Foreskin keratinocyte (primary cell): ENCODE measurements at places on chromosomes 3 and 15. TPM values are rescaled to one million over a fixed set of nuclear protein-coding genes. Genes with fewer than 3 reads are reported as not detected.

The CLDN18 gene
- not detected in 2 replicates for total RNA-seq

The APOD gene
- total RNA-seq, result not detected in 2 replicates

The DOCK3 gene
- total RNA-seq, result 0.03 and 0.04 TPM in 2 replicates

The FANCD2OS gene
- not detected in 2 replicates for total RNA-seq

The SERPINI2 gene
- total RNA-seq, result not detected in 2 replicates

The FES gene
- 1.5 and 1.8 TPM in 2 replicates for total RNA-seq

The KLHL40 gene
- not detected in 2 replicates for total RNA-seq

The CCDC13 gene
- total RNA-seq, result 0.32 TPM in 1 of 2 replicates, not detected in the other

The IFT80 gene
- 18.6 and 23.4 TPM in 2 replicates for total RNA-seq

The ZIC4 gene
- not detected in 2 replicates for total RNA-seq

The TMCO5A gene
- total RNA-seq, result not detected in 2 replicates

The CA12 gene
- 21.6 and 32.3 TPM in 2 replicates for total RNA-seq

GRCh38 chr15:36959746-36960145, 140.6 kb downstream of the MEIS2 start:
- DNase-seq, result peak; percentile 64

DNA sequence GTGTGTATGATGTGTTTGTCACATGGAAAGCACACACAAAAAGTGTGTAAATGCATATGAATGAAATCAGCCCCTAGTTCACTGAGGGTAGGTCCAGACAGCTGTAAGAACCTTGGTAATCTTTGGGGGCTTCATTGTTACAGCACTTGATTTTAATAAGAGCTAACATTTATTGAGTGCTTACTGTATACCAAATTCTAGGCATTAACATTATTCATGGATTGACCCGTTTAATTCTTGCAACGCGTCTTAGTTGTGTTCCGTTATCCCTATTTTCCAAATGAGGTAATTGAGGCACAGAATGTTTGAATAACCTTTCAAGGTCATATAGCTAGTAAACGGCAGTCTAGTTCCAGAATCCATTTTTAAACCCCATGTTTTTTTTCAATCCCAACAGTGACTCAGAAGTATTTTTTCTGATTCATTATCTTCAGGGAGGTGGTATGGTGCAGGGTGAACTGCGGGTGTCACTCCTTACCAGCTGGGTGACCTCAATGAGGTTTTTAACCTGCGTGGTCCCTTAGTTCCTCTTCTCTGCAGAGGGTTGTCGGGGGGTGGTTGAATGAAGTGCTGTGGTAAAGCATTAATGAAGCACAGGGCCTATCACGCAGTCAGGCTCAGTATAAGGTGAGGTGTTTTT, 14.2 kb downstream of the RAB8B start:
- no peak for DNase-seq

DNA sequence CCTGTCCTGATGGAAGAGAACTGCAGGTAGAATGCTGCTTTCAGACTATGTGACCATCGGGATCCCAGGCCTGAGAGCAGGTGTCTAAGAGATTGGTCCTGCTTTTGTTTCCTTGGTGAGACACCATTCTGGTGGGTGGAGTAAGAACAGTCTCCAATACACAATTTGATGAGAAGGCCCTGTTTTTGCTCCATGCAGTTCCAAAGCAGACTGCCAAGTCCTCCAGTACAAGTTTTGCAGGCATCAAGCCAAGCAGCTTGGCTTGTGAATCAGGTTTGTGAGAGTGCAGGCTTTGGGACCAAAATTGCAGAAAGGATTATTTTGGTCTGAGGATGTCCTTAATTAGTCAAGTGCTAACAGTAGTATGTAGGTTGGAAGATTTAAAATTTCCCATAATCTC, 381.6 kb downstream of the FOXP1 start:
- no peak for DNase-seq

DNA sequence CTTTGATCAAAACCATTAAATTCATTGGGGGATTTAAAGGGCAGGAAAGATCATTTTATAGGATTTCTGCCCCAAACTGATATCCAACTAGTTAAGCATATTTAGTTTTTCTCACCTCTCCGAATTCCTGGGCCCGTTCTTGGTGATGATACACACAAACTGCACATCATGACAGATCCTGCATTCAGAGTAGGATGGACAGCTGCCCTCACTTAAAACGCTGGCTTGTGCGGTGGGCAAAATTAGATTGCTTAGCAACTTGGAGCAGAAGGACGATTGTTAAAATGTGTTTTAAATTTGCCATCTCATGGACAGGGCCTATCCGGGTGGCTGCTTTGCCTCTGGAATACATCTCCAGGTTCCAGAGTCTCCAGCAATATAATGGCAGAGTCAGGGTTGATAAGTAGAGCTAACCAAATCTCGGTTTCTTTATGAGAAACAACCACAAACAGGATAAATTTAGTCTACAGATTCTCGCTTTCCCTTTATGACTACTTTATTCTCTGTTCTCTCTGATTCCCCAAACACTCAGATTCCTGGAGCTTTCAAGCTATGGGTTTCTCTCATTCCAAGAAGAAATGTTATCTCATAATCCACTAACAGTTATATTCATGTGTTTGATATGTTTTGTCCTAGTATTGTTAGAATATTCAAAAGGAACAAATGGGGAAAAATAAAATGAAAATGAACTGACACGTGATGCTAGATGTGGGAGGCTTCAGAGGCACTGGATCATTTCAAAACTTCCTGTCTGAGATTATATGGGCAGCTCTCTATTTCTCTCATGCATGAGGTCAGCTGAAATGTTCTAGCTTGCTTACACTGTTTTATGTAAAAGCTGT, 1014.1 kb upstream of the SEMA6D start:
- DNase-seq, result no peak

DNA sequence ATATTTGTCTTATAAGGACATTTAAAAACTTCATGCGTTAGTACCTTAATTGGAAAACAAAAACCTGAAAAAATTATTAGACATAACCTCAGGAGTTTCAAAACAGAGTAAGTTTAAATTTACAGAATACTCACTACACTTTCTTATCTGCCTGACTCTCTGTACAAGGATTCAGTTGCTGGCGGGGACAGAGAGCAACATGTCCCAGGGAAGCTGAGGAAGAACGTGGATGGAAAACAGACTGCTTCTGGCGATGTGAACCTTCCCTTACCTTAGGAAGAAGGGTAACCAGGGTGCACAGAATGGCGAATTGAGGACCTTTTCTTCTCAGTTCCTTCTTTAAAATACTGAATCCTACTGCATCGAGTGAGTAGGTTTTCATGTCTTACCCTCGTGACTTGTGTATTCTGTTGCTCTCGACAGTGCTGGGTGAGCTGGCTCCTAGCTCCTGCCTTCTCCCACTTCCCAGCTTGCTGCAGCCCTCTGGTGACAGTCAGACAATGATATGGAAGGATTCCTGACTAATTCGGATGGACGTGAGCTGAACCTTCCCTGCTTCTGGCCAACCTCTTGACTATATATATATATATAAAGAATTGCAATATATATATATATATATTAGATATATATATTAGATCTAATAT, 178.2 kb downstream of the PDZRN3 start:
- no peak for DNase-seq

DNA sequence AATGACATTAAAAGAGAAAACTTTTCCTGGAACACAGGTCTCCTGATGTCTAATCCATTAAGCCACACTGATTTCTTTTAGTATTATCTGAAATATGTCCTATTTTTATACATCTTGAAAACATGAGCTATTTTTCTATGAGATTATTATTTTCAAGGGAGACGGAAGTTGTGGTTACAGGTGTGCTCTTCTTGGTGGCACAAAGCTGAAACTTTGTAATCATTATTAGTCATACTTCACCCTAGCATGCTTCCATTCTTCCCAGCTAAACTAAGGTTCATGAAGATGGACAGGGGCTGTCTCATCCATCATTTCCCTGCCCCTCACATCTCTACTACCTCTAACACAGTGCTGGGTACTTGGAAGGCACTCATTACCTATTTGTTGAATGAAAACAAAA, 85.6 kb upstream of the POU1F1 start:
- DNase-seq, result no peak

DNA sequence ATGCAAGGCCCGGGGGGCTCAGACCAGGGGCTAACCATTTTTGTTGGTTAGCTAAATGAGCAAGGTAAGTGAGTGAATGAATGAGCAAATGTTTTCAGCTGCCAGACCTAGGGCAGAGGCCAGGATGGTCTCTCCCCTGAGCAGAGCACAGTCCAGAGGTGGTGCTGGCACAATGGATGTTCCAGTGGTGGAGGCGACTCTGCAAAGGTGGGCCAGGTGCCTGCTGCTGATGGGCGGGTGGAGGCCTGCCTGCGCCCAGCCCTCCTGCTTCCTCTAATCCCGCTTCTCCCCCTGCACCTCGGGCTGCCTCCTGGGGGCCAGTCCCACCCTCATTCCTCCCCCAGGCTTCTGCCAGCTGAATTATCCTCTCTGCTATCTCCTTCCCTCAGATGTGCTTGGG, 112.8 kb downstream of the WNT7A start:
- DNase-seq, result no peak

DNA sequence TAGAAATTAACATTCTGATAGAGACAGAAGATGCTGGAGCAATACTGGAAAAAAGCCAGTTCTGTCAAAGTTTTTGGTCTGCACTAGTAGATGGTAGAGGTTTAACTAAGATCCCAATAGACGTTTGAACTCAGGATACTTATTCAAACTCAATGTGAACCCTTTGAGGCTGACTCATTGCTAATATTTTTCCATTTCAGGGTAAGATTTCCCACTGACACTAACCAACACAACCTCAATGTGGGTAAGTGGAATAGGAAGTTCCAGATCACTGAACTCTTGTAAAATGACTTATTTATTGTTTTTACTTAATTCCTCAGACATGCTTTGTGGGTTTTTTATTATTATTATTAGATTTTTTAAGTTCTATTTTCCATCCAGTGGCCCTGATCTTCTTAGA, 1024.8 kb downstream of the EPHA3 start:
- no peak for DNase-seq

DNA sequence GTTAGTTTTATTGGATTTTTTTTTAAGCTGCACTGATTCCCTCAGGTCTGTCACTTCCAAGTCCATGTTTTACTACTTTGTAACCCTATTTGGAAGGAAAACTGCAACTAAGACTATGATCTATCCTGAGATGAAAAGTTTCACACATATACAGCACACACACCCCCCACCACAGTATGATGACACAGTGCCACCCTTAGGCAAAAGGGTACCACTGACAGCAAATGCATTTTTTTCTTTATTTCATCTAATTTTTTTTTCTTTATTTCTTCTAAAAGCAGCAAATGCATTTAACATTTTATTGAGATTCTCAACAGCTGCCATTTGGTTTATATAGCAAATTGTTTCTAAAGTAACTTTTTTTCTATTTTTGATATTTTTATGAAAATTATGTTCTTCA, 21.2 kb downstream of the NGRN start:
- peak; percentile 6 for DNase-seq

GRCh38 chr3:179630753-179631451, 21.9 kb upstream of the USP13 start:
- DNase-seq, result no peak

DNA sequence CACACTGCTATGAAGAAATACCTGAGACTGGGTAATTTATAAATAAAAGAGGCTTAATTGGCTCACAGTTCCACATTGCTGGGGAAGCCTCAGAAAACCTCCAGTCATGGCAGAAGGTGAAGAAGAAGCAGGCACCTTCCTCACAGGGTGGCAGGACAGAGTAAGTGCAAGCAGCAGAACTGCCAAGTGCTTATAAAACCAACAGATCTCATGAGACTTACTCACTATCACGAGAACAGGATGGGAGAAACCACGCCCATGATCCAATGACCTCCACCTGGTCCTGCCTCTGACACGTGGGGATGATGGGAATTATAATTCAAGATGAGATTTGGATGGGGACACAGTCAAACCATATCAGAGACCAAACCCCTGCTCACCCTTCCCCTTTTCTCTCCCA, 75.0 kb downstream of the TRIM69 start:
- no peak for DNase-seq

DNA sequence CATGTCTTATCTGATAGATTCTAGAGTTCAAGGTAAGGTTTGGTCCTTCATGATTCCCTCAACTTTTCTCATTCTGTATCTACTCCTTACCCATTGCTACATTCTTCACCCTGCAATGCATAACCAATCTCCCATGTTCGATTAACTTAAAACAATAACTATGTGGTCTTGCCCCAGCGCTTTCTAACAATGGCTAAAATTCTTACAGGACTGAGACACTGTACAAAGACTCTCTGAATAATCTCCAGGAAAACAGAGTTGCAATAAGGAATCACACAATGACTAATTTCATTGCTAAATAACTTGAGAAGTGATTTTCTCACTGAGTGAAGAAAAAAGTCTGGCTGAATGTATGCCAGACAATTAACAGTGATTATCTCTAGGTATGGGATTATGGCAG, 69.6 kb upstream of the FAM174B start:
- no peak for DNase-seq

DNA sequence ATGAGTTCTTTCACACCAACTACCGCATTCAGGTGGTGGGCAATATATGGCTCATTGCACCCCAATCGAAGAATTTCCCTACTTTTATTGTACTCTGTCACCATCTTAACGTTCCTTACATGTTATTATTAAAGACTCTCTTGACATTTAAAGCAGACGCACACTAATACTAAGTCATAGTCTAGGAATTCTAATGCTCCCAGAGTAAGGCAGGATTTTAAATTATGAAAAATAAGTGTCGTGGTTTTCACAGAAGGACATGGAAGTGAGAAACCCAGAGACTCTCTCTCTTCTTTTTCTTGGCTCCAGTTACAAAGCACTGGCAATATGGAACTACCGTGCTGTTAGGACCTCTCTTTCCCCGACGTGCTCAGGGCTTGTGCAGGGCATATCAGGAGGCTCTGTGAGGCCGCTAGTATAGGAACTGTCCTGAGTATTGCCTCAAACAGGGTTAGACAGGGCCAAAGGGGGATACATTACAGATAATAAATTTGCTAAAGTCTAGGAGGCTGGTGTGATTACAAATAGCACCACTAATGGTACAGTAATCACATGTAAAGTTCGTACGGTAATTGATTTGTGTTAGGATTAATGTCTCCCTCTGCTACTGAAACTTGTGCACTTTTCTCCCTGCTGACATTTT, 590.8 kb downstream of the FOXP1 start:
- DNase-seq, result no peak

DNA sequence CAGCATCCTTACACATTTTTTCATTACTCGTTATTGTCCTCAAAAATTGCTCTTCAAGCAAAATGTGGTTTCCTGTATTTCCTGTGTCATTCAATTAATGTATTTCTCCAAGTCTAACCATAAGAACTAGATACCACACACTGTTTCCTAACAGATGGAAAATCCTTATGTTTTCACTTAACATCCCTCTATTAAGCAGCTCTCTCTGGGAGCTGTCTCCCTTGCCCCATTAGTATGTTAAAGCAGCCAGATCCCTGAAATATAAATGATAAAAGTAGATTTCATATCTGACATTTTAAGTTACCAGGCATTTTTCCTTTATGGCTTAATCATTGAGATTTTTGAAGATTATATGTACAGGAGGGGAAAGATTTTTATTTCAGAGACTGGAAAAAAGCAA, 15.9 kb downstream of the PFN2 start:
- DNase-seq, result no peak

- no peak for DNase-seq
Observed at GRCh38 chr3:94587291-94587690, 524.4 kb downstream of the NSUN3 start.

GRCh38 chr3:8667463-8668091, 23.0 kb upstream of the SSUH2 start:
- DNase-seq, result no peak
